Osteocyte (in vitro differentiated cells): ENCODE measurements at places on chromosomes 12 and 14. TPM values are rescaled to one million over a fixed set of nuclear protein-coding genes. Genes with fewer than 3 reads are reported as not detected.

CAPZA3 gene
- total RNA-seq, result not detected in 2 replicates

PRKD1 gene
- total RNA-seq, result 6.1 and 6.6 TPM in 2 replicates

SLC7A8 gene
- total RNA-seq, result 0.52 and 0.75 TPM in 2 replicates

NUBPL gene
- total RNA-seq, result 9.5 and 11.6 TPM in 2 replicates

MYO1H gene
- not detected in 2 replicates for total RNA-seq

LRIG3 gene
- total RNA-seq, result 241 and 249 TPM in 2 replicates

FAM181A gene
- total RNA-seq, result not detected in 2 replicates

EGLN3 gene
- total RNA-seq, result 0.37 and 0.38 TPM in 2 replicates
